ENCODE measurements at places on chromosomes 1 and 21.
A peak's percentile ranks its signal among the peaks of the same experiment; 100 is the strongest.

DNA sequence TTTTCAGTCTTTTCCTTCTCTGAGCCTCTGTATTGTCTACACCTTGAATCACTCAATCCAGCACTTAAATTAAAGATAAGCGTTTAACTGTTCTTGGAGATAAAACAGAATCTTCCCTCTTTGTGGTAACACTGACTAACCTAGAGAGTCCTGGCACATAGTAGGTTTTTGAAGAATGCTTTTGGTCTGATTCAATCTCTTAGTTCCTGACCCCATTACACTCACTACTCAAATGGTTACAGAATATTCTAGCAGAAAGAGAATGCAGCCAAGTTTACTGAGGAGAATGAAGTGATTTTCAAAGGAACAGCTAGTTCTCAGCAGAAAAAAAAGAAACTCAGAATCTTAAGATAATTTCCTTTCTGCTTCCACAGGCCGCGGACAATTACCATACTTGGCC lies 309.2 kb upstream of the PRMT6 start:
- DNase-seq = no peak

DNA sequence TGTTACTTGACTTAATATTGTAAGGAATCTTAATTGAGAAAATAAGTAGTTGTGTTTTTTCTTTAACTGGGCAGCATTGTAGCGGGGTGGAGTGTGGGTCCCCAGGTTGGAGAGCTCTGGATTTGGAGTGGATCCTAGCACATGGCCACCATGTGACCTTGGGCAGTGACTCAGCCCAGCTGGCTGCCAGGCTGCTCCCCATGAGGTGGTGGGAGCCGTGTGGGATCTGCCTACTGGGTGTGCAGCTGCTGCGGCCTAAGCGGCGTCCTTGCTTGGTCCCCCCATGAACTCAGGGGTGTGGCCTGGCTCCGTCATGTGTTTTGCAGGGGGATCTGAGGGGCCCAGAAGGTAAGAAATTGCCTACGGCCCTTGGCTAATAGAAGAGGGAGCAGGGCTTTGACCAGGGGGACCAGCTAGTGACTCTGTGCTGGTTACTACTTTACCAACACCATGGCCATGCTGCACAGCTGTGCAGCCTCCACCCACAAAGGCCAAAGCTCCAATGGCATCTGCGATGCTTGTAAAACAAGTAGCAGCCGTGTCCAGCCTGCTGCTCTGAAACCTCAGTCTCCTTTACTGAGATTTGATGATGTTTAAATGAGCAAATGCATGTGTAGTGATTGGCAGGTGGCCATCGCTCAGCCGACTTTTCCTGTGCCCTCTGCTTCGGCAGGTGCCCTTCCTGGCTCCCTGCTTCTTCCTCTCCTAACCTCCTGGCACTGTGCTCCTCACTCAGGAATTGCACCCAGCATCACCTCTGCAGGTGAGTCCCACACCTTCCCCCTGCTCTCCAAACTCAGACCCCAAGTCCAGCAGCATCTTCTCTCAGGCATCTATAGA lies 68.3 kb downstream of the ADARB1 start:
- no peak for DNase-seq

- no peak for DNase-seq
Observed at GRCh38 chr1:100683448-100684349, 35.8 kb upstream of the VCAM1 start.

DNA sequence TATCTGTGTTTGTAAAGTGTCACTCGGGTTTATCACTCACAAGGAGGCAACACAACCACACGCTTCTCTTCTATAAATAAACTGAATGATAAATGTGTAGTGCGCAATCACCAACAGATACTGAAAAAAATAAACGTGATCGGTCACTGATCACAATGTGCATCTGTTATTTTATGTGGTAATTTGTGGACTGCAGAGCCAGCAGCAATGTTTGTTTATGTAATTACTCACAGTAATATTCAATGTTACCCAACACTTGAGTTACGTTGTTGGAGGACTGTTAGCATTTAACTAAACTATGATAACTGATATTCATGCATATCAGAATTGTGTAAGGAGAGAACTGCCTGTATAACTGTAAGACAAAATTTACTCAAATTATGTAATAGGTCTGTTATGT lies 129.6 kb downstream of the USH2A start:
- no peak for DNase-seq

DNA sequence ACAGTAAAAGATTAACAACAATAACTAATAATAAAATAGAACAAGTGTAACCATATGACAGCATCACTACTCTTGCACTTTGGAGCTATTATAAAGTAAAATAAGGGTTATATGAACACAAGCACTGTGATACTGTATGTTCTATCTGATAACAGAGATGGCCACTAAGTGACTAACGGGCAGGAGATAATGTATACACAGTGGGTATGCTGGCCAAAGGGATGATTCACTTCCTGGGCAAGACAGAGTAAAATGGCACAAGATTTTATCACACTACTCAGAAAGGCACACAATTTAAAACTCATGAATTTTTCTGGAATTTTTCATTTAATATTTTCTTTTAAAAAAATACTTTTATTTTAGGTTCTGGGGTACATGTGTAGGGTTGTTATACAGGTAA lies 12.3 kb downstream of the SLC9C2 start:
- peak; percentile 49 for DNase-seq

DNA sequence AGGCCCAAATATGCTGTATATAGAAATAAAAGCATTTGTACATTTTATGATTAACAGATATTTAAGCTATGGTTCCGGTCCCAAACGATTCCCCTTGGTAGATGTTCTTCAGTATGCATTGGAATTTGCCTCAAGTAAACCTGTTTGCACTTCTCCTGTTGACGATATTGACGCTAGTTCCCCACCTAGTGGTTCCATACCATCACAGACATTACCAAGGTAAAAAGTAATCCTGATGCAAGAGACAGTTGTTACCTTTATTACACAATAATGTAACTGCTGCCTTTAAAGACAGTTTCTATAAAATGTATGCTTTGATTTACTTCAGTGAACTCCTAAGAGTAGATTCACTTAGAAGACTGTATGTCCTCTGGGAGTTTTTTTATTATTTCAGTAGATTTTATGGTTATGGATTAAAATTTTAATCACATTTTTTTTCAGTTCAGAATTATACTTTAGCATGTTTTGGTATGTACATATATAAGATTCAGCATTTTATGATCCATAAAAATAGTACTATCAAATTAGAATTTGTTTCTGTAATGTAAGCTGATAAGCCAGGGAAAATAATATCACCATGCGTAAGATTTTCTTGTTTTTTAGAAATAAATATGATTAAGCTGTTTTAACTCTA lies 96.5 kb downstream of the USP25 start:
- DNase-seq = peak; percentile 10

GRCh38 chr1:243496187-243496646 lies 240.4 kb downstream of the SDCCAG8 start:
- no peak for DNase-seq

DNA sequence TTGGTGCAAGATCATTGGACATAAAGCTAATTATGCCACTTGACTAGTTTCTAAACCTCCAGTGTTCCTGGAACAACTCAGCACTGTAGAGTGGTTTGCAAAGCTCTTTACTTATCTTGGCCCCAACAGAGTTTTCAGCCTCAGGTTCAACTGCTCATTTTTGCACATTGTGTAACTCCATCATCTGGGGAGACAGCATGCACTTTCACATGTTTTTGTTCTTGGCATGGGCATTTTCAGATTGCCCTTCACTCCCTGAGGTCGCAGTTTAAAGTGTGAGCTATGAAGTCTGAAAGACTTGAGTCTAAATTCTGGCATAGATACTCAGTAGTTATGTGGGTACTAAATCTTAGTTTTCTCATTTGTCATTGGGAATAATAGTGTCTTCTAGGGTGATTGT lies 5.1 kb downstream of the USP16 start:
- DNase-seq = no peak

GRCh38 chr1:201504179-201504631 lies 2.7 kb downstream of the CSRP1 start:
- no peak for DNase-seq
